HS-5 (cell line): ENCODE measurements at places on chromosomes 6 and 20.

DNA sequence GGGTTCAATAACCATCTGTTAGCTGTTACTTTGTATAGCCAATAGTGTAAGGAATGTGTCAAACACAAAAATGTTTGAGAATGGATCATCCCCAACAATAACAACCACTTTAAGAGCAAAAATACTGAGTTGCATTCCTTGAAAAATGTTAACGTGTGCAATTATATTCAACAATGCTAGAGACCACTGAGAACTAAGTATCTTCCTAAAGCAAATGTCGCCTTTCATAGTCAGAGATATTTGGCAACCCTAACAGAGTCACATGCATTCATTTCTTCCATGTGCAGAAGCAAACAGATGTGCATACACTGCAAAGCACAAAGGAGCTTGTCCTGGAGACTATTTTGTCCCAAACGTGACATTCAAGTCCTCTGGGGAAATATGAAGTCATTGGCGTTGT lies 448.6 kb downstream of the GJA1 start:
- no peak for DNase-seq

DNA sequence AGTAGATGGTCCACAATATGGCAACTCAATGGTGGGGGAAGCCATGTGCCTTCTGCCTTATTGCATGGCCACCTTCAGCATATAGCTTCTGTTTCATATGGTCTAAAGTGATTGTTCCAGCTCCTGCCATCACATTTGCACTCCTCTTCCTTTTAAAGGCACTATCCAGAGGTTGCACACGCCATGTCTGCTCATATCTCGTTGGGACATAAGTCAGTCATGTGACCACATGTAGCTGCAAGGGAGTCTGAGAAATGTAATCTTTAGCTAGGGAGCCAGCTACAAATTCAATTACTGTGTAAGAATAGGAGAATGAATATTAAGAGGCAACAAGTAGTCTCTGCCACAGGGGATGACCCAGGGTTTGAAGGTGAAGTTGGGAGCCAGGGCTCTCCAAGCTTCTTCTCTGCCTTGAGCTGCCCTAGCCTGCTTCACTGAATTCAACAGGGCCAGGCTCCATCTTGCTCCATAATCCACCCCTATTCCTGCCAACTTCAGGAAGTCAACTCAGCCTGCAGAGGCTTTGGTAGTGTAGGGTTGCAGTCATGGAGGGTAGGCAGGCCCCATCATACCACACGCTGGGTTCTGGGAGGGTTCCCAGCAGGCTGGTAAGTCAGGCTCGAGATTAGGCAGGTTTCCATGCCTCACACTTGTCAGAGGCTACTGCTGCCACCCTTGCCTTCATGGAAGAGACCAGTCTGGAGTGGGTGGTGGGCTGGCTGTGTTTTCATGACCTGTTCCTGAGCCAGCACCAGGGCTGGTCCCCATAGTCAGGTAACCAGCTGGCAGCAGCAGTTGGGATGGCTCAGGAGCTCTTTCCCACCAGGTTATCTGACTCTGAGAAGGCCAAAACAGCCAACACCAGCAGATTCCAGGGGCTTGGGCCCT lies 56.7 kb upstream of the SAYSD1 start:
- no peak for DNase-seq

GRCh38 chr6:90583179-90583835 lies 3.6 kb downstream of the MAP3K7 start:
- no peak for DNase-seq

DNA sequence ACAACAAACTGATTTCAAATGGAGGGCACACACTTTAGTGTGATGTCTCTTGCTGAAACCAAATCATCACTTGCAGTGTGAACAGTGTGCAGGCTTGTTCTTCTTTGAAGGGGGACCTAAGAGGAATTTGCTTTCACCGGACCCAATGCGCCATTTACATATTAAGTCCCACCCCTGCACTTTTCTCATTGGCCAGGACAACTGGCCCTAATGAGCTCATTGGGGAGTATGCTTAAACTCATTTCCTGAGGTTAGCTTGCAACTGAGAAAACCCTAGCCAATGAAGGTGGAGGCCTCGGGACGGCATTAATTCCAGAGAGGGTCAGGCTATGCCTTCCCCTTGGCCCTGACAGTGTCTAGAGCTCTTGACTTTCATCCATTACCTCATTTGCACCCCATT lies 58.7 kb downstream of the VEGFA start:
- no peak for DNase-seq

- DNase-seq: no peak
Observed at GRCh38 chr20:35269055-35269781, 8.7 kb downstream of the MMP24OS start.

DNA sequence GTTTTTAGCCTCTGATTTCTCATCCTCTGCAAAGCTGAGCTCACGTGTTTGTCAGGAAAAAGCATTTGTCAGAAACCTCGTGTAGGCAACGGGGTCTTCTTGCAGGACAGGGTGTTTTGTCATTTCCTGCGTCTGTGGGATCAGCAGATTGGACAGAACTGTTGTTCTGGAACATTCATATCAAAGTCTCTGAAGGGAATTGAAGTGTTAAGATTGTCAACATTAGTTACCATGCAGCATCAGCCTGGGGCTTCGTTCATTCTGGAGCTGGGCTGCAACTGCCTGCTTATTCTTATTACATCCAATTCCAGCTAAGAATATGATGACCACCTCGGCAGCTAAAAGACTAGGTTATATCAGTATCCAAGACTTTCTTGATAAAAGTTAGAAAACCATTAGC lies 71.0 kb upstream of the RALGAPA2 start:
- DNase-seq: no peak

- DNase-seq: no peak
Observed at GRCh38 chr6:145609521-145609920, 125.8 kb downstream of the EPM2A start.

DNA sequence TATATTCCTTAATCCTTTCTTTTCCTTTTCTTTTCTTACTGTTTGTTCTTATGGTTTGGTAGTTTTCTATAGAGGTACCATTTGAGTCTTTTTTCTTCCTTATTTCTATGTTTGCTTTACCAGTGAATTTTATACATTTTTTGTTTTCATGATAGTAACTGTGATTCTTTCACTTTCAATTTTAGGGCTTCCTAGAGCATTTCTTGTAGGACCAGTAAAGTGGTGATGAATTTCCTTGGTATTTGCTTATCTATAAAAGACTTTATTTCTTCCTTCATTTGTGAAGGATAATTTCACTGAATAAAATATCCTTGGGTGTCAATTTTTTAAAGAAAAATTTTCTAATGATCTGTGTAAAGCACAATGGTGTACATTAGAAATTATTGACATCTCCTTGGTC lies 637.4 kb downstream of the CD109 start:
- no peak for DNase-seq

DNA sequence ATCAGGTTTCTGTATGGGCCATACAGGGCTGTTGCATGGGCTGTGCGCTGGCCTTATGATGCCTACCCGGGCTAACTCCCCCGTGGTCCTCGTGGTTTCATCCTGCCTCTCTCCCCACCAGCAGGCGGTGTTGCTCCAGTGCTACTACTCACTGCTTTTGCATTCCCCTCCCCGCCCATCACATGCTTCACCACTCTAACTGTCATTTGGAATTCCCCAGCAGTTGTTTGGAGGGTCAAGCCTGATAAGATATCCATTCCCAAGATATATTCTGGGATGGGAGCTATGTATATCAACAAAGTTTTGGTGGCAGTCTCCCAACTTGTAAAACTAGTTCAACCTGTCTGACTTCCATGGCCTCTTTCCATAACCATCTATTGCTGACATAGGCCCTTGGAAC lies 233.2 kb upstream of the SOX4 start:
- no peak for DNase-seq

GRCh38 chr6:7235712-7236305 lies 77.2 kb downstream of the SSR1 start:
- no peak for DNase-seq

DNA sequence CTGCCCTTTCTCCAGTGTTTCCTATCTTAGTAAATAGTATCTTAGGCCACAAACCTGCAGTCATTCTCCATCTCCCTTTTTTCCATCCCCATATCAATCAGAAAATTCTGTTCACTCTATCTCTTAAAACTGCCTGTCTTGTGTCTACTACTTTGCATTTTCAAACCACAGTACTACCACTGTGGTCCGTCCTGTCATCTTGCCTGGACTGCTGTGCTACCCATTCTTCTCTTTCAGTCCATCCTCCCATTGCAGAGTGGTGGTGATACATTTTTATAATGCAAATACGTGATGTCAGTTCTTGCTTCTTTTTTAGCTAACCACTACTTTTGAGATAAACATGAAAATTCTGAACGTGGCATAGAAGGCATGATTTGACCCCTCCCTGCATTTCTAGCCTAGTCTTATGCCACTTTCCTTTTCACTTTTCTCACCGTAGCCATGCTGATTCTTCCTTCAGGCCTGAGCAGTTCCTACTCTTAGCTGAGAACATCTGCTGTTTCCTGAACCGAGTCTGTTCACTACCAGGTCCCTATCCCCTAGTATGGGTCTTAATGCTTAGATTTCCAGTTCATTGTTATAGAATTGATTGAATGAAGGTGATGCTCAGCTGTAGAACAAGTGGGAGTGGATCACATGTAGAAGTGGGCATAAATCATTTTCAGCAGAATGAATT lies 13.8 kb downstream of the TBPL1 start:
- no peak for DNase-seq

DNA sequence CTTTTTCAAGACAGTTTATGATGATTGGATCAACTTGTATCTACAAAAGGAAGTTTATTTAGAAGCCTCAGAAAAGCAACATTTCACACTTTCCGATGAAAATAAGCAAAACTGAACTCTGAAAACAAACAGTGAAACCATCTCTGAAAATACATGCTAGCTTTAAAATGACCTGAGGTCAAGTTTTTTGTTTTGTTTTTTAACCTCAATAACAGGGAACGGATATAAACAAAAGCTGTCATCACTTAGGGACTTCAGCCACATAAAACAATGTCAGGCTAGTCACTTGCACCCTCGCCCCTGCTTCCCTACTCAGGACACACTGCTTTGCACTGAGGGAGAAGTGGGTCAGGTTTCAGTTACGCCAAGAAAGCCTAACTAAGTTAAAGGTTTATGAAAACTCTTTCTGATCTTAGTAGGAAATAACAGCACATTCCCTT lies 11.6 kb downstream of the BACH2 start:
- no peak for DNase-seq

- no peak for DNase-seq
Observed at GRCh38 chr6:157867981-157868380, 44.9 kb downstream of the SNX9 start.

DNA sequence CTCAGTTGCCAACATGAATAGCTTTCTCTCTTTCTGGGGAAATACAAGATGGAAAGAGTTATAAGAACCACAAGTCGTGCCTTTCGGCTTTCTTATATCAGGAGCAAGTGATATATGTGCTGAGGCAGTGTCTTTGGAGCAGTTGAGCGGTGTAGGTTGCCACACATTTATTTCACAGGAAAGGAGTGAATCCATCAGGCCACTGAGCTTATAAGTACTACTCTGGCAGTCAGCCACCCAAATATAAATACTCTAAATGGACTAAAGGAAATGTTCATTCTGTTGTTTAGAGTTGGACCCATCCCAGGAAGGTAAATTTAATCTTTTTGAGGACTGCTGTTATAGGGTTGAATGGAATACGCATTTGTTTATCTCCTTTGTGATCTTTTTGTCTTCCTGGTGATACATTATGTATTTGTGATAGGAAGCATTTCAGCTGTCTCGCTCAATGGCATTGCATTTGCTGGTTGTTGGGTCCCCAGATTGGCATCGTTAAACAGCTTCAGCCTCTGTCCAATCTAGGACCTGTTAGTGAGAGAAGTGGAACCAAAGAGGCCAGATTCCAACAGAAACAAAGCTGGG lies 139.7 kb downstream of the SOBP start:
- DNase-seq: no peak

DNA sequence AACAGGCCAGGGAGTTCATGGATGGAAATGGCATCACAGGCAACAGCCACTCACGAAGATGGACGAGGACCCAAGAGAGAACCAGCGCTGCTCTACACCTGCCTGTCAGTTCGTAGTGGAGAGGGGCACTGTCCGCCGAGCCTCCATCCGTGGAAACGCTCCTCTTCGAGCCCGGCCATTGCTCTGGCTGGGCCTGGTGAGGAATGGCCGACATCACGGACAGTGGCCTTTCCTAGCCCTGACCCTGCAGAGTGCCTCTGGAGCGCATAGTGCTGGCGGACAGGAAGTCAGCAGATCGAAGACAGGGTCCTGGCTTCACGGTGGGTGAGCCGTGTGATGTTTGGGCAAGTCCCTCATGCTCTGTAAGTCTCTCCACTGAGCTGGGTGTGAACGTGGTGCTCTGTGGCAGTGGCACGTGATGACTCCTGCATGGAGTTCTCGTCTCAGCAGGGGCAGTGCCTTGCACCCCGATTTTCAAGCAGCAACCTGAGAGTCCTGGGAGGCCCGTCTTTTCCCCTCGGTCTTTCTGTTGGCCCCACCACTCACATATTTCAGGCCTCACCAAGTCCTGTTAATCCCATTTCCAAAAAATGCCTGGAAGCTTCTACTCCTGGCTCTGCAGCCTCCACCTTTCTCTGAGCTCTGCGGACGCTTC lies 214.4 kb downstream of the ERMARD start:
- no peak for DNase-seq

DNA sequence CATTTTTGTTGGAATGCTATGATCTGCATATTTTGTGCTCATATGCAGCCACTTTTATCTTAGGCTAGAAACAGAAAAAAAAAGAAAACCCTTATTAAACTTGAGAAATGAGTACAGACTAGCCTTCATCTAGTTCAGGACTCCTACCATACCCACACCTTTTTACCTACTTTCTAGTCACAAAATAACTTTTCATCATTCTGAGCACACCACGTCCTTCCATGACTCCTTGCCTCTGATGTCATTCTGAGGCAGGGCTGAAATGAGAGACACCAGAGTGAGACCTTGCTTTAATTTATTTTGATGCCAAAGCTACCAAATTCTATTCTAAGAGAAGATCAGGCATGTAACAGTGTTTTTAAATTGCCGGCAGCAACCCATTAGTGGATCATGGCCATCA lies 38.8 kb downstream of the SNX3 start:
- DNase-seq: no peak

DNA sequence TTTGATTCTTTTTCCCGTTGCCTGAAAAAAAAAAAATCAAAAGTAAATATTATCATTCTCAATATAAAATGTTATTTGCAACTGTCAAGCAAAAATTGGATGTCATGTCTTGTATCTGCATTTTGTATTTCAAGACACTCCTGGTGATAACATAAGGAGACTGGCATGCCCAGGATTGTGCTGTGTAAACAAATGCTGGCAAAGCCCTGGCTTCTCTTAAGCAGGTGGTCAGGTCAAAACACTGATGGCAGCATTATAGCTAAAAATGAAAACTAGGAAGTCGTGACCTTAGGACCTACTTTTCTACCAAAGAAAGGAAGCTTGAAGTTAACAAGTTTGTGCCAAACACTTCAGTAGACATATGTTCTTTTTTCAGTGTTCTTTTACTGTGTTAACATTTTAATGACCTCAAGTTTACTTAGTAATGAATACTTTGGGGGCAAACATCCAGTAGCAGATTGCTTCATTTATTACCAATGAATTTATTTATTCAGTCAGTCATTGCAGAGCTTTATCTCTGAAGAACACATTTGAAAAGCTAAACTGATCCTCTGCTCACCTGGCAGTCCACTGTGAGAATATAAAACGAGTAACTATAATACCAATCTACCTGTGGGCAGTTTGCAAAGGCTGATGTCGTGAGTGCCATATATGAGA lies 243.1 kb upstream of the FLRT3 start:
- no peak for DNase-seq

GRCh38 chr20:35232575-35232974 lies 6.1 kb downstream of the MMP24 start:
- peak; percentile 47 for DNase-seq
